ENCODE measurements at places on chromosomes 12 and 14.

DNA sequence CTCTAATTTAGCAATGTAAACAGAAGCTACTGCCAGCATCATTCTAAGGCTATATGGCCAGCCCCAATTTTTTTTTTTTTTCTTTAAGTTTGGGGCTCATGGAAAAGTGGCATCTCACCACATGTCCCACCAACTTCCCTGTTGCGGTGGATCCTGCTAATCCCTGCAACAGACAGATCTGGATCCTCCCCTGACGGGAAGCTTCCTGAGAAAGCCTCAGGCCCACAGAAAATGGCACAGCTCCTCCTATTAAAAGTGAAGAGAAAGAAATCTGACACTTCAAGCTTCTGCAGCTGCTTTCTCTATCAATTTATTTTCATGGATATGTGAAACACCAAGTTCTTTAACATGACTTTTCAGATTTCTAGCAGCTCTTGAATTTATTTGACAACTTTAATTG, 433.8 kb upstream of the DCN start:
- no peak for DNase-seq

GRCh38 chr14:96592591-96593386, 90.6 kb downstream of the PAPOLA start:
- DNase-seq = no peak

DNA sequence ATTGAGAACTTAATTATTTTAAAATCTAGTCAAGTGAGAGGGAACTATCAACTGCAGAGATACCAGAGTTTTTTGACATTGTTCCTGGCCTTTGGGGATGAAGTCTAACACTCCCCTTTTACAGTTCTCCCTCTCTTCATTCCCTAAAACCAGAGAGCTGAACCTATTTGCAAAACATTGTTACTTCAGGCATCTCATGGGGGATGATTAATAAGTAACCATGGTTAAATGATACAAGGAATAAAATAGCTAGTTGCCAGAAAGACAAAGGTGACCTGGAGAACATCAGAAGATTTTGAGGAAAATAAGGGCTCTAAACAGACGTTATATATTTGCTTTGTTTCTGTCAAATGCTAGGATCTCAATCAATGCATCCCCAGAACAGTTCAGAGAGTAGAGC, 42.3 kb downstream of the PDE6H start:
- DNase-seq = no peak

GRCh38 chr14:88069677-88070076, 64.7 kb downstream of the GPR65 start:
- DNase-seq = no peak

DNA sequence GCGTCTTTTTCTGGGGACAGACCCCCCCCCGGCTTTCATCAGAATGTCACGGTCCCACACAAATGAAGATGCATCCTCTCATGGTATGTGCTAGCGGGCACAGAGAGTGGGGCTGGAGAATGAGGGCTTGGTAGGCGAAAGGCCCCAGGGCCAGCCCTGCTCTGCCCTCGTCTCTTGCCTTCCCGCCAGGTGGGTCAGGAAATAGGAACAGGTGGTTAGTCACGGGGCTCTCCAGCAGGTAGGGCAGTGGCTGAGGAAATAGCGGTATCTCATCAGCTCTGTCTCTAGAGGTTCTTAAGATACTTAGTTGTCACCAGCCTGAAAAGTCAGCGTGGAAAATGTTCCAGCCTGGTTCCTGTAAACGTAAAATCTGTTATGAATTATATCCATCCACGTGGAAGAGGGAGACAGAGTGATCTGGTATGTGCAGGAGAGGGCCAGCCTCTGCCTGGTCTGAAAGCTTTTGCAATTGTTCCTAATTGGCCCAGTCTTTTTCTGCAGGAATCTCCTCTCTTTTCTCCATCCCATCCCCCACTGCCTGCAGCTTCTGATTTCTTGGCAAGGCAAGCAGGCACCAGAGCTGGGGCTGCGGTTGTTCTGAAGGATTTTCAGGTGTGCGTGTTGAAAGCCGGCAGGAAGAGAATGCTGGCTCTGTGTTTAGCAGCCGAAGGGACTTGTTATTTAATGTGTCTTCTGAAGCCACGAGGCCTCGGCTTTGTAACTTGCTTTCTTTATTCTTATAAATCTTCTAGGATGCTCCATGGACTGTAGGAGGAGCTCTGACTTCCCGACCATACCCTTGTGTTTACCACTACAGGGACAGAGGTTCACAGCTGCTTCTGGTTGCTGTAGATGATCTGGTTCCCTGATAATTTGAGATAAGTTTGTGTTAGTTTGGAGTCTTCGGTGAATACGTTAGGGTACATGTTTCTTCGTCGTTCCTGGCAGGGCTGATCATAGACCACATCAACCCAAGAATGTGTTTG, 131.1 kb downstream of the CACNA1C start:
- DNase-seq = no peak

DNA sequence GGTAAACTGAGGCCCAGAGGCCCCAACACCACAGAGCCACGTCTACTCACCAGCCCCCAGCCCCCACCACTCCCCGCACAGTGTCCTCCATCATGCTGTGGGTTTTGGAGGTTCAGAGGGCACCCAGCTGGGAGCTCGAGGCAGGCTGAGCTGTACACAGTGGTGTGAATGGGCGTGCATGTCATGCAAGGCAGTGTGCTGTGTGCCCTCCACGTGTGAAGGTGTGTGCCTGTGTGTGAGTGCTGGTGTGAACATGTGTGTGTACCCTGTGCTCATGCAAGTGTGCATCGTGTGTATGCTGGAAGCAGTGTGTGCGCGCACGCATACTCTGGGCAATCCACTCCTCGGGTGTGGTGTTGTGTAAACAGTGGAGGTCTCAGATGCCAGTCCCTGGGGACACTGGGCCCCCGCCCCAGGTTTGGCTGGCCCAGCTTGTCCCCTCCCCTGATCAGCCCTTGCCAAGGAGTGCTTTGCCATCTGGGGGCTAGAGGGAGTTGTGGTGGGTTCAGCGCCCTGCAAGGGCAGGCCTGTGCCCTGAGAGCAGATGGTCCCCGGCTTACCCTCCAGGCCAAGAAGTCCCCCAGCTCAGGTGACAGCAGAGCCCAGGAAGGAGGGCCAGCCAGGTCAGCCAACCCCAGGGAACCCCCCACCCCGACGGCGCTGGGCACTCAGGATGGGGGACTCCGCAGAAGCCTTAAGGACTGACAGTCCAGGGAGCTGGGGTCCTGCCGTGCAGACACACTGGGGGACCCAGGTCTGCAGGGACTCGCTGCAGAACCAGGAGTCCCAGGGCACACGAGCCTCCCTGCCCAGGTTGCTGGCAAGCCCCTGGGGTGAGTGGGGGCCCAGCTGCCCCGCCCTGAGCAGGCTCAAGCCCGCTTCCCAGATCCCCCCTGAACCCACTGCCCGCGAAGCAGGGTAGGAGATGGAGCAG, 23.8 kb upstream of the GPR132 start:
- DNase-seq = no peak

All from NCI-H1048 (cell line).